ENCODE measurements at places on chromosomes 2 and 18. TPM values are rescaled to one million over a fixed set of nuclear protein-coding genes. Genes with fewer than 3 reads are reported as not detected.

Gene CCDC68
- 0.52 TPM for total RNA-seq

Gene CFAP65
- 0.05 TPM for total RNA-seq

Gene CNDP1
- total RNA-seq, result 0.09 TPM

Gene IL36B
- not detected for total RNA-seq

Gene FTCDNL1
- 0.94 TPM for total RNA-seq

Gene GALNT5
- 0.33 TPM for total RNA-seq

Gene UNC80
- 0.38 TPM for total RNA-seq

Gene LRATD1
- 2.1 TPM for total RNA-seq

Gene ARHGEF4
- total RNA-seq, result 2.9 TPM

Gene SATB2
- 0.38 TPM for total RNA-seq

Gene HJURP
- total RNA-seq, result 29.7 TPM

Gene ANKRD30B
- not detected for total RNA-seq

Gene WDR12
- total RNA-seq, result 38.9 TPM

Gene DNAH6
- 0.66 TPM for total RNA-seq

Gene LIMS2
- total RNA-seq, result 8.7 TPM

Gene CXCR1
- total RNA-seq, result 0.24 TPM

Gene AGXT
- 0.14 TPM for total RNA-seq

Gene ECEL1
- 0.28 TPM for total RNA-seq

Gene EML4
- 28.5 TPM for total RNA-seq

Gene POTEI
- 0.14 TPM for total RNA-seq

Gene MSTN
- total RNA-seq, result 0.19 TPM

Gene HRH4
- 0.24 TPM for total RNA-seq

Gene CTLA4
- total RNA-seq, result 10.6 TPM

Gene ERBB4
- total RNA-seq, result 0.19 TPM

Gene CRYGC
- not detected for total RNA-seq

Gene ASB18
- not detected for total RNA-seq

All from thymus (tissue), 14 donors.